ENCODE measurements at places on chromosomes 16 and 17.
A peak's percentile ranks its signal among the peaks of the same experiment; 100 is the strongest.

- no peak for DNase-seq
Measured at GRCh38 chr17:82981141-82981730, 98.2 kb upstream of the METRNL start.

DNA sequence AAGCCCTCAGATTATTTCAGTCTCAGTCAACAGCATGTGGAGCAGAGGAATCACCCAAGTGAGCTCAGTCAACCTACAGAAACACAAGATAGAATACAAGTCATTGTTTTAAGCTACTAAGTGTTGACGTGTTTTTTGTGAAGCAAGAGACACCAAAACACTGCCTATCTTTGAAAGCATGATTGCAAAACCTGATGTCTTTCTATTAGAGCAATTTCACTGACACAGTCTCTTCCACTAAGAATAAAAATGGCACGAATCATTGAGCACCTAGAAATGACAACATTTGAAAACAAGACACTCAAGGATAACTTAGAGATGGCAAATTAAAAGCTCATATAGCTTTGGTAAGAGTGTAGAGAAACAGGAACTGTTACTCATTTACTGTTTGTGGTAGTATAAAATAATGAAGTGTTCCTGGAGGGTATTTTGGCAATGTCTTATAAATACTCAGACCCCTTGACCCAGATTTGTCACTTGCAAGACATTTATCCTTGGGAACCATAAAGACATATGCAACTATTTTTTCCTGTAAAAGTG, 407.1 kb upstream of the XYLT1 start:
- no peak for DNase-seq

DNA sequence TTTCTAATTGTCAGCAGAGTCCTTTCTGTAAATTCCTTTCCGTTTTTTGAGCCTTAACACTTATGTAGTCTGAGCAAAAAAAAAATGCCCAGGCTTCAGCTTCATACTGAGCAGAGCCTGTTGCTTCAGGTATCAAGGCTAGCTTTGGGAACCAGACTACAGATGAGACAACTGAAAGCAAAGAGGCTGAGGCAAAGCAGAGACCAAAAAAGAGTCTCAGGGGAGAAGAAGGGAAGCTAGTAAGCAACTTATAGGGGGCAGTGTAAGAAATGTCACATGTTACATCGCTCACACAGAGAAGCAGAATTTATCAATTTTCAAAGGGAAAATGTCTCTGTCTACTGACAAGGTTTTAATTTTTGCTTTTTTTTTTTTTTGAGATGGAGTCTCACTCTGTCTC, 3.3 kb downstream of the HASPIN start:
- no peak for DNase-seq

DNA sequence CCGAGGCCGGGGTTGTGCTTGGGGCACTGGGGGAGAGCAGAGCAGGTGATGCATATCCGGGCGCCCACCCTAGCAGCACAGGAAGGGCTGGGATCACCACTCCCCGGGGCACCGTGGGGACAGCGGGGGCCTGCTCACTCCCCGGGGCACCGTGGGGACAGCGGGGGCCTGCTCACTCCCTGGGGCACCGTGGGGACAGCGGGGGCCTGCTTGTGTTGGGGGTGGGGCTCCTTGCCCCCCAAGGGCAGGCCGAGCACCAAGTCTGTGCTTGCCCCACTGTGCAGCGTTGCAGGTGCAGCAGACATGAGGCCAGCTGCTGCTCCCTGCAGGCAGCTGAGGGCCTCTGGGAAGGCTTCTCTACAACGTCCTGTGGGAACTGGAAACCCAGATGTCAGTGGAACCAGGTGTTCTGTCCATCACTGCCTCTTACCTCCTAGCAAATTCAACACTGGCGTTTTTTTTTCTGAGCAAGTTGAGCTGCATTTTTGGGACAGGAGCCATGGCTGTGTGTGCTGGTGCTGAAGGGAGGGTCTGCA, 25.0 kb upstream of the ZNF750 start:
- DNase-seq: no peak

- DNase-seq: peak; percentile 84
Measured at GRCh38 chr16:12801511-12802042, 2.1 kb downstream of the CPPED1 start.

- DNase-seq: no peak
Measured at GRCh38 chr17:62058611-62059010, 6.5 kb downstream of the MED13 start.

DNA sequence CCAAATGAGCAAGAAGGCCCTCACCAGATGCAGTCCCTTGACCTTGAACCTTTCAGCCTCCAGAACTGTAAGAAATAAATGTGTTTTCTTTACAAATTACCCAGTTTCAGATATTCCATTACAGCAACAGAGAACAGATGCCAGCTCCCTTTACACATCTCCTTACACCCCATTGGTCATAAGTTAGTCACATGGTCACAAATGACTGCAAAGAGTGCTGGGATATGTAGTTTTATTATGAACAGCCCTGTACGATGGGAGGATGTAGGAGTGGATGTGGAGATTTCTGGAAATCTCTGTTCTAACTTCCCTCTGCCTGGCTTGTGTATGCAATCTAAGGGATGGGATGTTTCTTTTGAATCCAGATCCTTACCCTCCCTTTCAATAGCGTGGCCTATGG, 13.3 kb upstream of the RPL38 start:
- peak; percentile 38 for DNase-seq

DNA sequence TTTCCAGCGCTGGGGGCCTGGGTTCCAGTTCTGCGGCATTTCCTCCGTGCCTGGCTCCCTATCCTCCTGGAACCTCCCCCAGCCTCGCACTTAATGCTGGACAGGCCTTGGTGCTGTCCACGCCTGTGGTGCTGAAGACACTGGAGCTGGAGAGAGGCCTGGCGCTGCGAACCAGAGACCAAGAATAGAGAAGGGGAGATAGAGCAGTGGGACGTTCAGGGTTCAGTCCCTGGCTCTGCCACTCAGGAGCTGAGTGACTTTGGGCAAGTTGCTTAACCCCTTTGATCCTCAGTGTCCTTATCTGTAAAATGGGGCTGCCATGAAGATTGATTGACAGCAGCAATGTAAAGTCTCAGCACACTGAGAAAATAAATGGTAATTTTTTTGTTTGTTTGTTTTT, 11.9 kb downstream of the SBK1 start:
- peak; percentile 24 for DNase-seq

DNA sequence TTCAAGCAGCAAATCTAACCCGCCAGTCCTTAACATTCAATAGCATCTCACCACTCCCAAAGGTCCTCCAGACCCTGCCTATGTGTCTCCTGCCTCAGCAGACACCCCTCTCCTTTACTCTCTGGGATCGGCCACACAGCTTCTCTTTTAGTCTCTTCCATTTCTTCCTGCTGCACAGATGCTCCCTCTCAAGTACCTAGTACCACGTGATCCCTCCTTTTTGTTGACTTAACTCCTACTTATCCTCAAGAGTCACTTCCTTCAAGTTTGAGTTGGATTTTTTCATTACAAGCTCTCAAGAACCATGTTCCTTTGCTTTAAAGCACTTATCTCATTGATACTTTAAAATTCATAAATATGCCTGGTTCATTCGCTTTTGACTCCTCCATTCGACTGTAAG, 24.9 kb downstream of the AMFR start:
- DNase-seq: no peak

DNA sequence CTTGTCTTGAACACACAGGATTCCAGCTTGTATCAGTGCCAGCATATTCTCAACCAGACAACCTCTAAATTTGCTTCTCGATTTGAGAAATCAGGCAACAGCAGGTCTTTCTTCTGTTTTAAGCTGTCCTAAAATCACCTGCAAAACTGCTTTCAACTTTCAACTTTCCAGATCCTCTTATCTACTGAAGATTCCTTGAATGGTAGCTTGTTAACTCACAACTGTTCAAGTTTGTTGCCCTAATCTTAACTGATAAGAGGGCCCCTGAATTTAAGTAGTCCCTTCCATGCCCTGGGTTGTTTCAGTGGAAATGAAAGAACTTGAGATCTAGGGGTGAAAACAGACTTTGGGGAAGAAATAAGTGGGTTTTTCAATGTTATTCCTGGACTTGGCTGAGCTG, 57.2 kb downstream of the CHD9 start:
- no peak for DNase-seq

GRCh38 chr17:80639658-80640057, 95.0 kb downstream of the RPTOR start:
- DNase-seq: no peak

DNA sequence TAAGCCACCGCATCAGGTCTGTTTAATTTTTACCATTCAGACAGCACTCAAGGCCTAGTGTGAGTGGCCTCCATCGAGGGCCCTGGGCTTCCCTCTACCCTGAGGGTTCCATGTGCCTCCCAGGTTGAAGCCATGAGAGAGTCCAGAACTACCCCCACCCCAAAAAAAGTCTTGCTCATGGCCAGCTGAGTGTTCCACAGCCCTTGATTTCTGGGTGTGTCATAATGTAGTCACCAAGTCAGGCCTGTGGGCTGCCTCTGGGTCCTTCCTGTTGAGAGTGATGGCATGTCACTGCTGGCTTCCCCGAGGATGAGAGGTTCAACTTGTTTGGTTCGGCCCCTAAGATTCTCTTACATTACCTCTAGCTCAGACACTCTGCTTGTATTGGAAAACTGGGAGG, 100.6 kb downstream of the PITPNC1 start:
- DNase-seq: peak; percentile 58

GRCh38 chr17:3282901-3283300, 15.3 kb downstream of the OR3A1 start:
- DNase-seq: no peak

GRCh38 chr17:65294181-65294719, 157.1 kb downstream of the RGS9 start:
- peak; percentile 72 for DNase-seq

DNA sequence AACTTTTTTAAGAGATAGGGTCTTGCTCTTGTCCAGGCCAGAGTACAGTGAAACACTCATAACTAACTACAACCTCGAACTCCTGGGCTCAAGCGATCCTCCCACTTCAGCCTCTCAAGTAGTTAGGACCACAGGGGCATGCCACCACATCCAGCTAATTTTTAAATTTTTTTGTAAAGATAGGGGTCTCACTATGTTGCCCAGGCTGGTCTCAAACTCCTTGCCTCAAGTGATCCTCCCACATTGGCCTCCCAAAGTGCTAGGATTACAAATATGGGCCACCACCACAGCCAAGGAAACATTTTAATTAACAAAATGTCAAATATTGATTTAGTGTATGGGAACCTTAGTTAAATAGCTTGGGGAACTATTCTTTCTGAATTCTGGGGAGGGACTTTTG, 2.8 kb upstream of the DYNC1LI2 start:
- DNase-seq: no peak

DNA sequence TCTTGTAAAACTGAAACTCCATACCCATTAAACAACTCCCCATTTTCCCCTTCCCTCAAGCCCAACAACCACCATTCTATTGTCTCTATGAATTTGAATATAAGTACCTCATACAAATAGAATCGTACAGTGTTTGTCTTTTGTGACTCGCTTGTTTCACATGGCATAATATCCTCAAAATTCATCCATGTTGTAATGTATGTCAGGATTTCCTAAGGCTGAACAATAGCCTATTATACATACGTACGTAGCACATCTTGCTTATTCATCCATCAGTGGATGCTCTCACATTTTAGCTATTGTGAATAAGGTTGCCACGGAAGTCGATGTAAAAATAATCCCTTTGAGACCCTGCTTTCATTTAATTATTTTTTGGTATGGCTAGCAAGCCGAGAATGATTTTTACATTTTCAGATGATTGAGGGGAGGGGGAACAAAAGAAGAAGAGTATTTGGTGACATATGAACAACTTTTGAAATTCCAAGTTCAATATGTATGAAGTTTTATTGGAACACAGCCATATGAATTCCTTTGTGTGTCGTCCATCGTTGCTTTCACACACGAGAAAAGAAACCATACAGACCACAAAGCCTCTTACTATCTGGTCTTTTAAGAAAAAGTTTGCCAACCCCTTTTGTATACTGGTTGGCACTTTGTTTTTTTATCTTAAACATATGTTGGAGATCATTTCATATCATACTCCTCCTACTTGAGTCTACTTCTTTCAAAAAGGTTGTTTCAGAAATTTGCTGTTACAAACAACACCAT, 371.2 kb downstream of the NPIPA8 start:
- no peak for DNase-seq

- DNase-seq: no peak
Measured at GRCh38 chr17:27333410-27333980, 39.6 kb downstream of the WSB1 start.

- DNase-seq: no peak
Measured at GRCh38 chr17:67696347-67696746, 21.4 kb upstream of the NOL11 start.

GRCh38 chr17:43171586-43172487, 823 bp downstream of the NBR1 start:
- peak; percentile 94 for DNase-seq

GRCh38 chr17:82875407-82875856, 35.6 kb upstream of the ZNF750 start:
- no peak for DNase-seq

- no peak for DNase-seq
Measured at GRCh38 chr17:18932360-18933055, 19.5 kb upstream of the SLC5A10 start.

GRCh38 chr17:47690121-47690520, 3.8 kb upstream of the TBKBP1 start:
- no peak for DNase-seq

DNA sequence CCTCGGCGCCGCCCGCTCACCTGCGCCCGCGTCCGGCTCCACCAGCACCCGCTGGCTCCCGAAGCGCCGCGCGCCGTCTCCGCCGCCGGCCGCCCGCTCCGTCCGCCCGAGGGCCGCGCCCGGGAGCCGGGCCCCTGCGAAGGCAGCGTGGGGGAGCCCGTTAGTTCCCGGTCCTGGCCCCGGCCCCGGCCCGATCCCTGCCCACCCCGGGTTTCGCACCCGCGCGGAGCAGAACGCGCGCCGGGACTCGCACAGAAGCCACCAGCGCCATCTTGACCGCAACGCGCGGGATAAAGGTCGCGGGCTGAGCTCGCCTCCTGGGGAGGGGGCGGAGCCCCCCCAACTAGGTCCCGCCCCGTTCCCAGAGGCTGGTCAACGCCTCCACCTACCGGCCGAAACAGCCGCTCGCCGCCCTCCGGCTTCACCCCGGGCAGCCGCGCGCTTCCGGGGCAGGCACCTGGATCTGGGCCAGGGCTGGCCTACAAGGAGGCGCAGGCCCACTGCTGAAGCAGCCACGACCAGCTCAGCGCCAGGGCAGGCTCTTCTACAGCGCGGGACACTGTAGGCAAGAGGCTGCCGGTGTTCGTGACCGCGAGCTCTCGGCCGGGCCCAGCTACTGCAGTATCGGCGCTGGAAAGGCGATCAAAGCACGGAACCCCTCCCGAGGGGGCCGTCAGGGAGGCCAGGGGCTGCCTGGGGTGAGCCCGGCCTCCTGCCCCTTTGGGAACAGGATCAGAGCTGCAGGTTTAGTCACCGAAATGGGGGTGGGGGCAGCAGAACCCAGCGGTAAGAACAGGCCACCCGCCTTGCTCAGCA, at the start of gene ECI1:
Gene ECI1 (minus strand): TSS at position 292 of the 816 bp plus-strand sequence. CDS start 21 bp downstream, at position 271.
- DNase-seq: peak; percentile 88

Measured in fibroblast of skin of right quadriceps (primary cell).